Fibroblast of pulmonary artery (primary cell): ENCODE measurements at places on chromosomes 2 and 18.

GRCh38 chr2:222364285-222364895 is 60.0 kb upstream of the SGPP2 start:
- peak; percentile 87 for DNase-seq

- no peak for DNase-seq
These were observed 1.7 kb downstream of the PAX3 start for GRCh38 chr2:222296911-222297599.

GRCh38 chr2:96408616-96409015 is 73.0 kb downstream of the NCAPH start:
- peak; percentile 79 for DNase-seq

GRCh38 chr2:199829628-199830027 is 21.4 kb downstream of the FTCDNL1 start:
- DNase-seq = no peak

GRCh38 chr2:220445429-220446105 is 818.1 kb downstream of the SLC4A3 start:
- peak; percentile 27 for DNase-seq

DNA sequence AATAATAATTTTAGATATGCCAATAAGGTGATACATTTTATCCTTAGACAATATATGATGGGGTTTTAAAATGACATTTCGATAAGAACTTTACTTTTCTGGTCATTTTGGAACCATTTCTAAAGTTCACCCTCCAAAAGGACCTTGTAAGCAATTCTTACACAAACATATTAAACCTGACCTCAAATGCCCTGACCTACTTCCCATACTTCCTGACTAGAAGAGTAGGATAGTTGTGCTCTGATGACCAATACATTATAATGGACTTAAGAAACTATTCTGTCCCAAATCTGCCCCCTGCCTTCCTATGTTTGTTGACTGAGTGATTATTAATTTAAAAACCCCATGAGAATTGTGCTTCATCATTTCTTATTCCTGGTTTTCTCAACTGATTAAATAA is 24.6 kb downstream of the GCA start:
- no peak for DNase-seq

DNA sequence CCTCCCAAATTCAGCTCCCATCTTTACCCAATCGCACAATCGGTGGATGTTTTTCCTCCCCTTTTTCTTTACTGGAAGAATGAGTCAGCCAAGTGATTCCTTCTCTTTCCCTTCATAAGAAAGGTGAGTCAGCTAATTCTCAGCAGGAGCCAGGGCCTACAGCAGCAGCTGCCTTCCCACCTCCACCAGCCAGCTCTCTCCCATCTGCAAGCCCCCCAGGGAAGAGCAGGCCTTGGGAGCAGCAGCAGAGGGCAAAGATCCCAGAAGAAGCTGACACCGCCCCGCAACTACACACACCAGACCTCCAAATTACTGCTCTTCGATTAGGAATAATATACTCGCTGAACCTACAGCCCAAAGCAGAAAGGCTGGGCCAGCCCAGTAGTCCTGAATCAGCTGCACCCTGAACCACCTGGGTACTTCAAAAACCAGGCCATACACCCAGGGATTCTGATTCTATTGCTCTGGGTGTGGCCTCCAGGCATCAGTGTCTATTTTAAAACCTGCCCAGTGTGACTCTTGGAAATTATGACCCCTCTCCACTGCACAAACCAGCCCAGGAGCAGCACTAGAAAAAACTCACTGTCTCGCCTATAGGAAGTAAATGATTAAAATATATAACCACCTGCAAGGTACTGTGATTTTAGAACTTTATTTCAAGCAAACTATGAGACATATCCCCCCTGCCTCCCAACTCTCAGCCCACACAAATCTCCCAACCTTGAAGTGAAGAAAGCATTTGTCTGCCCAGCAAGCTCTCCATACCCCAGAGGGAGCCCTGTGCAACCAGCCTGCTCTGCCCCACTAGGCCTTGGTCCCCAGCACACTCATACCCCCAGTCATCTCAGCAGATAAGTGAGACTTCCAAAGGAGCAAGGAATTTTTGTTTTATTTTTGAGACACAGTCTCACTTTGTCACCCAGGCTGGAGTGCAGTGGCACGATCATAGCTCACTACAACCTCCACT is 7.3 kb downstream of the SFXN5 start:
- peak; percentile 78 for DNase-seq

DNA sequence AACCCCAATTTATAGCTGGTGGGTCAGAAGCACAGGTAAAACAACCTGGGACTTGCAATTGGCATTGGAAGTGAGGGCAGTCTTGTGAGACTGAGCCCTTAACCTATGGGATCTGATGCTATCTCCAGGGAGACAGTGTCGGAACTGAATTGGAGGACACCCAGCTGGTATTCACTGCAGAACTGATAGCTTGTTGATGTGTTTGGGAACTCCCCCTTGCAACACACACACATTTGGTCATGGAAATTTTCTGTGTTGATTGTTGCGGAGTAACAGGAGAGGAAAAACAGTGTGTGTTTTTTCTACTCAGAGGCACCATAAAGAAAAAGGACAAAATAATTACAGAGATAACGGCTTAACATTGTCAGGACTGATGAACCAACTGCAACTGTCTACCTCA is 16.1 kb downstream of the TPGS2 start:
- DNase-seq = peak; percentile 65

- peak; percentile 79 for DNase-seq
These were observed 59.4 kb downstream of the DGKD start for GRCh38 chr2:233413559-233414272.

DNA sequence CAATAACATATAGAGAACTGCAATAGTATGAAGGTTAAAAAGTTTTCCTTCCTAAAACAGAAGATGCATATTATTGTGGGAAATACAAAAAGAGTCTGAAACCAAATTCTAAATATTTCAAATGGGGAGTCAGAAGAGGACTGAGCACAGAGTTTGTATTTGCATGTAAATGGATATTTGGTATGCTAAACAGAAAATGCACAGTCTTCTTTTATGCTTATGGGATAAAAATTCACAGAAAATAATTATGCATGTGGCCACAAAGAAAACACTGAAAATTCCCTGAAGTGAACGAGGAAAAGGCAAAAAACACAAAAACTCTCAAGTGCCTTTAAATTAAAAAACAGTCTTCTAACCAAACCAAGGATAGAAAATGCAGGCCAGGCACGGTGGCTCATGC is 142.7 kb downstream of the NCKAP5 start:
- DNase-seq = no peak

- DNase-seq = no peak
These were observed 94.3 kb downstream of the LOXHD1 start for GRCh38 chr18:46562674-46563192.

DNA sequence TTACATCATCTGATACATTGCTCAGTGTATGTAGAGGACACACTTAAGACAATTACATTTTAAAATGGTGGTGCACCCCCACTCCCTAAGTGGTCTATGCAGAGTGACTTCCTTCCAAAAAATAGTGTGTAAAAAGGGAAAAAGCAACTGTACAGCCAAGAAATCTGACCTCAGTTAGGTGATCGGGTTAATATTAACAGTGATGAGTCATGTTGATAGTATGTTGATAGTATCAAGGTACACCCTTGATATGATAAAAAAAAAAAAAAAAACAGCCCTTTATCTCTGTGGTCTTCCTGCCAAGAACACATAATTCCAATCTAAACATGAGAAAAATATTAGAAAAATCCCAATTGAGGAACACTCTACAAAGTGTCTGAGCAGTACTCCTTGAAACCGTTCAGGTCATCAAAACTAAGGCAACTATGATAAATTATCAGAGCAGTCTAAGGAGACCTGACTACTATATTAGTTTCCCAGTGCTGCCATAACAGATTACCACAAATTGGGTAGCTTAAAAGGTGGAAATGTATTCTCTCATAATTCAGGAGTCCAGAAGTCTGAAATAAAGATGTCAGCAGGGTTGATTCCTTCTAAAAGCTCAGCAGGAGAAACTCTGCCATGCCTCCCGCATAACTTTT is 171.9 kb downstream of the ARHGAP28 start:
- no peak for DNase-seq

DNA sequence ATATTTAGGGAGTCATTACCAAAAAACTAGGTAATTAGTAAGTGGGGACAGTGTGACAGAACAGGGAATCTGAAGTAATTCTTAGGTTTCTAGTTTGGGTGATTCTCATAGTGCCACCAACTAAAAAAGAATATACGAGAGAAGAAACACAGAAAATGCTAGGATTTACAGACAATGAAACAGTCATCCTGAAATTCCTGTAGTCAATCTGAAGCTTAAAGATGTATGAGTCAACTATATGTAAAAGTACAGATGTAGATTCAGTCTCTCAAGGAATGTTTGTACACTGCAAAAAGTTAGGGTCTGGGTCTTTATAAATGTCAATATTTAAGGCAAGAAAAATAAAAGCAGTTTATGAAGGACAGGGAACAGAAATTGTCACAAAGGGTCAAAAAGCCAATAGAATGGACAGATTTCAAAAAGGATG is 107.0 kb downstream of the STRN start:
- DNase-seq = no peak

GRCh38 chr2:233851169-233851568 is 3.2 kb downstream of the HJURP start:
- DNase-seq = no peak

GRCh38 chr2:219552382-219553167 is 8.7 kb downstream of the TMEM198 start:
- peak; percentile 74 for DNase-seq

DNA sequence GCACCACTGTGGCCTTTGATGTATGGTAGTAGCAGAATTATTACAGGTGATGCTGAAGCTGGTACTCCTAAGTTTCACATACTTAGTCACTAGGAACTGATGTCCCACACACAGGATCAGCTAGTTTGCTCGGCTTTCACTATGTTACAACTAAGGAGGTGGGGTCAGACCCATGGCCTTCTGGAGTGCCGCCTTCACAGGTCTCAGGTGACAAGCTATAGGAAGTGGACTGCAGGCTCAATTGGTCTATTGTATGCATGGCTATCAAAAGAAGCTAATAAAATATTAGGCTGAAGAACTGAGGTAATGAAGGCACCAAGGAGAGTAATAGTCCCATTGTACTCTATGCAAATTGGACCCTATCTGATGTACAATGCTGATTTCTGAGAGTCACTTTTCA is 170.6 kb downstream of the DLGAP1 start:
- DNase-seq = no peak

- peak; percentile 75 for DNase-seq
These were observed 367.6 kb upstream of the CWC22 start for GRCh38 chr2:180374502-180375281.

- DNase-seq = no peak
These were observed 461.0 kb downstream of the DLGAP1 start for GRCh38 chr18:3993941-3994687.

GRCh38 chr2:38485734-38486133 is 108.7 kb upstream of the ATL2 start:
- no peak for DNase-seq

DNA sequence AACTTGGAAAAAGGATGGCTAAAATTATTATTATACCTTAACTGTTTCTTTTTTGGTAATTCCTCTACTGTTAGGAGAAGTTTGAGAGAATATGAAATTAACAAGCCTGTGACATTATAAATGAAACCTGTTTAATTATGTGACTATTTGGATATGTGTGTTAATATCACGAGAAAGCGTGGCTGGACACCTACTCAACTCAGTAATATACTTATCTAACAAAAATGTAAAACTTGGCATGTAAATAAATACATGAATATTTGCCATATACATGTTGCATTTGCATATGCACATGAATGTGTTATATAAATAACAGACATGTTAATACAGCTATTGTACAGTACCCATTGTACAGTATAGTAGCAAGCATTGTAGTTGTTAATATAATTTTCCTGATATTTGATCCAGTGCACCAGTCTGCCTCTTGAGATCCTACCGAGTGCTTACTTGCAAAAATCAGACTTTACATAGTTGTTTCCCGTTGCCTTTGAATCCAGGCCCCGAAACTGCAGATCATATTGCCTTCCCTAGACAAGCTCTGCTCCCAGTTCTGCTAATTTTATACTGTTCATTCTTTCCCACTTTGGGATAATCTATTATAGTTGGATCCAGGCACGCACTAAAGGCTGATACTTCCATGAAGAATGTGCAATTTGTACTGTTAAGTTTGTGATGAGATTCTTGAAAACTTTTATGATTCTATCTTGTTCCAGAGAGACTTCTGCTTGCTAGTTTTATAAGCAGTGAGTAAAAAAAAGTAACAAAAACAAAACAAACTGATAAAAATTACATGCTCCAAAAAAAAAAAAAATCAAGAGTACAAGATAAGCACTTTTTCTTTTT is 395.6 kb downstream of the ARHGAP15 start:
- DNase-seq = no peak

GRCh38 chr2:58834404-58834803 is 593.3 kb upstream of the FANCL start:
- DNase-seq = peak; percentile 39

DNA sequence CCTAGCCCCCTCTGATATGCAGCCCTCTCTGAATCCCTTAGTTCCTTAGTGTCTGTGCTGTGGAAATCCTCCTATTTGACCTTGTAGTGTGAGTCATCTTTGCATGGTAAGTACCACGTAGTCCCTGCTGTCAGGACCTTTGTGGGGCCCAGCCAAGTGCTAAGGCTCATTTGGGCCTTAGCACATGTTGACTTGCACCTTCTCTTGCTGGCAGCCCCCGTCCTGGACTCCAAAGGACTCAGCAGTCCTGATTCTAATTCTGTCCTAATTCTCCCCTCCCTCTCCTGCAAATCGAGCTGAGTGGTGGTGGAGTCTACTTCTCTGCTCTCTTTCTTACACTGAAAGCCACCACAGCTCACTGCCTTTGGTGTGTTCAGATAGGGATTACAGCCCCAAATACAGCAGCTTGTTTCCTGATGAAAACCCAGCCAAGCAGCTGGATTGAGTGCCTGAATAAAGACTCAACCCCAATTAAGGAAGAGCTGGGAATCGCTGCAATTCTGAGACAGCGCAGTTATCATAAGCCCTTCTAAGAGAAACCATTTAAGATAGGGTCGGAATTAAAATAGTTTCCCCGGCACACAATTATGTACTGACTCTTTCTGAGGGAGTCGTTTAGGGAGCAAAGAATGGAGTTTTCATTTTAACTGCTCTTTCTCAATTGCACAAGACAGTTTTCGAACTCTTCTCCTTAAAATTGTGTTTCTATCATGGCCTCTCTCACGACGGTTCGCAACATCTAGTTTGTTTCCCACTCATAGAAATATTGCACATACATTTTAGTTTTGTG is 215.6 kb upstream of the TNP1 start:
- DNase-seq = peak; percentile 72

DNA sequence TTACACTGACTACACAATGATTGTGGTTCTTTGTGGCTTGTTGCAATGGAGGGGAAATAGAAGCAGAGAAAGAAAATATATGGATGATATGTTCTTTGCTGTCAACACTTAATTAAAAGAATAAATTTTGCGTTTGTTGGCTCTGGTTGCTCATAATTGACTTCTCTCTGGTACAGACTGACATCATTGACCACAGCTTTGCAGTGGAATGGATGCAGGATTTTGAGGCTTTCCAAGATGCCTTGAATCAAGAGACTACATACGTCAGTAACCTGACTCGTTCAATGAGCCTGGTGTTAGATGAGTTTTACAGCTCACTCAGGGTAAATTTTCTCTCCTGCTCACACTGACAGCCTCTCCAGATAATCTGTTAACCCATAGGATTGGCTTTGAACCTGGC is 9.9 kb downstream of the GPN1 start:
- DNase-seq = no peak
